ENCODE measurements at places on chromosomes 1 and 21.

- no peak for DNase-seq
Observed at GRCh38 chr1:168005529-168005928, 68.7 kb upstream of the MPC2 start.

DNA sequence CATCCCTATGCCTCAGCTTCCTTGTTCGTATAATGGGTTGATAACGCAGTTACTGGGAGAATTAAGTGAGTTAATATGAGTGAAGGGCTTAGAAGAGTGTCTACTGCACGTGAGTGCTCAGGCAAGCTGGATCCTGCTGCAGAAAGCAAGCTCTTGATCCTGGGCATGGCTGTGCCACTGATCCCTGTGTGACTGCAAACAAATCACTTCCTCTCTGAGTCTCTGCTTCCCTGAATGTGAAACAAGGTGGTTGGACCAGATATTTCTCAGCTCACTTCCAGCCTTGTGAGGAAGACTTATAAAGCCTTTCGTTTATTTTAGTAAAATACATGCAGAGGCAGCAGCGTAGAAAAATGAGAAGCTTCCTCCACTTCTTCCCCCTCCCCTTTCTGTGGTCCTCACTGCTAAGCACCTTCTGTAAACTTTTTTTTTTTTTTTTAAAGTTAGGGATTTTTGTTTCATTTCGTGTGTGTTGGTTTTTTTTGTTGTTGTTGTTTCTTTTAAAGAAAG lies 13.8 kb downstream of the PSEN2 start:
- no peak for DNase-seq

- no peak for DNase-seq
Observed at GRCh38 chr1:16171314-16172151, 15.7 kb upstream of the EPHA2 start.

DNA sequence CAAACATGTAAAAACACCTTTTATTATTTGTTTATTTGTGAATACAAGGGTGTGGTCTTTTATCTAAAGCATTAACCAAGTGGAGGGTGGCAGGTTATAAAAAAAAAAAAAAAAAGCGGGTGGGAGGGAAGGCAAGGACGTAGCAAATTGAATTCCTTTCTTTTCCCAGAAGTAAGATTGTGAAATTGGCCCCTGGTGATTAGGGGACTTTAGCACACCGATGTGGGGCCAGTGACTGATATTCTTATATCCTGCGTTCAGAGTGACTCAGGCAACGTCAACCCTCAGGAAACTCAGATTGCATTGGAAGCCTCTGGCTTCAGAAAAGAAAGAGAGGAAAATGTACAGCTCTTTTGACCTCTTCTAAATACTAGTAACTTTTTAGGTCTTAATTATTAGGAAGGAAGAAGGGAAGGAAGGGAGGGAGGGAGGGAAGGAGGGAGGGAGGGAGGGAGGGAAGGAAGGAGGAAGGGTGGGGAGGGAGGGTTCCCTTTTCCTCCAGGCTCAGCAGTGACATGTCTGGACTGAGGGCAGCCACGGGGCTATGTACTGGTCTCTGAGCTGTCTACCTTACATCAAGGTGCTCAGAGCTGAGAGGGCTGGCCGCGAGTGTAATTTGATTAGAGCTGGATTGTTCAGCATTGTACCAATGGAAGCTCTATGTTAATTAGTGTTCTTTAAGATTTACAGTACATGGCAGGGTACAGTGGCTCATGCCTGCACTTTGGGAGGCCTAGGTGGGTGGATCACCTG lies 30.2 kb downstream of the EVA1C start:
- DNase-seq = no peak

- DNase-seq = peak; percentile 54
Observed at GRCh38 chr1:15430787-15431570, 7.3 kb upstream of the CTRC start.

GRCh38 chr1:222390181-222390580 lies 157.7 kb downstream of the HHIPL2 start:
- DNase-seq = no peak

- DNase-seq = no peak
Observed at GRCh38 chr1:12640237-12640957, 3.5 kb upstream of the AADACL4 start.

DNA sequence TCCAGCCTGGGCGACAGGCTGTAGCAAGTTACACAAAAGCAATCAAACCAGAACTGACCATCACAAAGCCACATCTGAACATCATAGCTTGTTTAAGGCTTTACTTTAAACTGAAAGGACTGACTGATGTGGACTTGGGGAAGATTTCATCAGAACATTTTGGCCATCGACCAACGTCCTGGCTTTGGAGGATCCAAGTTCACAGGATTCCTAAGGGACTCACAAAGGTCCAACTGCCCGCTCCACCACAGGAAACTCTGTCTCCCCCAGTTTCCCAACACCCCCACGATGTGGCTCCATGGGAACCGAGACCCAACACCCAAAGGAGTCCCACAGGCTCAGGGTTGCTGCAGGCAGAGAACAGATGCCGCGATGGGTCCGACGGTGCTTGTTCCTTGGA lies 9.3 kb downstream of the SSU72 start:
- DNase-seq = no peak

DNA sequence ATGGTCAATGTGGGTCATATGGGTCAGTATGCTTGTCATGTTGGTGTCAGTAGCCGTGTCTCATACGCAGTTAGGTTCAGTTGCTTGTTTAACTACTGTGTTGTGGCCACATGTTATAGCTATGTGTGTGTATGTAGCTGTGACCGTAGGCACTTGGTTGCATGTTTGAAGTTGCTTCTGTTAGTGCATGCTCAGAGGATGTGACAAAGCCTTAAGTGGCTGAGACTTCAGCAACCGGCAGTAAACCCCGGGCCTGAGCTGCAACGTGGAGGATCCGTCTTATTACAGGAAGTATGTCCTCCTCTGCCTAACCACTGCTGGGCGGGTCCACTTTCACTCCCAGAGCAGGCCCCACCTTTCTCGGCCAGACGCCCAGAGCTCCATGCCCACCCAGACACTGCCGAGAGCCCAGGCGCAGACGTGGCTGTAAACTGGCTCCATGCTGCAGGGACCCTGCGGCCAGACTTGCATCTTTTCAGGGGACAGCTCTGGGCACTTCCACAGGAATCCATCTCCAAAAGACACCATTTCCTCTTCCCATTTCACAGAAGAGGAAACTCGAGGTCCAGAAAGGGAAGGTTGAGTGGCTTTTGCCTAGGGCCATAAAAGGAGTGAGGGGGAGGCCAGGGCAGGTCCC lies 2.2 kb downstream of the TCEA3 start:
- DNase-seq = no peak

DNA sequence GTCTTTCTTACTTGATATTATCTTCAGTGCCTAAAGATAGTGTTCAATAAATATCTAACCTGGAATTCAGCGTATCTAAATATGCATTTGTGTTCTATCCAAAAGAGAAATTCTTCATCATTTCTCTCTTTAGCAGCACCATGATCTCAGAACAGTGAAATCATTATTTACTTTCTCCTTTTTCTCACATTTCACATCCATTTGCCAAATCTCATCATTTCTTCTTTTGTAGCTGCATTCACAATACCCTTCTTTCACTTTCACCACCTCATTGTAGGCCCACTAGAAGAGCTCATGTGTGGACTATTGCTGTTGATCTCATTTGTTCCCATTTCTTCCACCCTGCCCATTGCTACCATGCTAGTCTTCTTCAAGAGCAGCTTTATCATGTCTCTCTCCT lies 178.0 kb downstream of the PHTF1 start:
- DNase-seq = no peak

- DNase-seq = peak; percentile 79
Observed at GRCh38 chr1:47578026-47578720, 140.3 kb downstream of the FOXD2 start.

- DNase-seq = no peak
Observed at GRCh38 chr1:227424159-227424680, 105.9 kb upstream of the CDC42BPA start.

- no peak for DNase-seq
Observed at GRCh38 chr1:178461104-178461503, 35.7 kb downstream of the CLEC20A start.

GRCh38 chr1:201551877-201552731 lies 13.2 kb downstream of the NAV1 start:
- peak; percentile 77 for DNase-seq

- DNase-seq = no peak
Observed at GRCh38 chr1:87045761-87046304, 131.4 kb downstream of the HS2ST1 start.

GRCh38 chr1:225890346-225891228 lies 1.6 kb upstream of the LEFTY1 start:
- no peak for DNase-seq
